ENCODE measurements at places on chromosomes 4 and X.

GRCh38 chrX:86887341-86887740 lies 630.3 kb upstream of the KLHL4 start:
- peak; percentile 0 for DNase-seq

GRCh38 chrX:130216320-130216719 lies 44.6 kb downstream of the RAB33A start:
- DNase-seq = no peak

GRCh38 chrX:8927701-8928100 lies 106.2 kb downstream of the FAM9B start:
- no peak for DNase-seq

GRCh38 chr4:123777373-123777772 lies 380.8 kb downstream of the SPRY1 start:
- no peak for DNase-seq

DNA sequence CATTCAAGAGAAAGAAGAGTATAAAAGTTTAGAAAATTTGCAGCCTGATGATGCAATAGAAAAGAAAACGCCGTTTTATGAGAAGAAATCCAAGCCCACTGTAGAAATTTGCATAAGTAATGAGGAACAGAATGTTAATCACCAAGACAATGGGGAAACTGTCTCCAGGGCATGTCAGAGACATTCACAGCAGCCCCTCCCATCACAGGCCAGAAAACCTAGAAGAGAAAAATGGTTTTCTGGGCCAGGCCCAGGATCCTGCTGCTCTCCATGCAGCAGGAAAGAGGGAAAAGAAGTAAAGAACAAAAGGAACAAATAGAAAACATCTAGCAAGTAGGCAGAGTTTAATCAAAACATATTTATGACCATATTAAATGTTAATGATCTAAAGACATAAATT lies 119.0 kb downstream of the ANKRD50 start:
- DNase-seq = no peak

DNA sequence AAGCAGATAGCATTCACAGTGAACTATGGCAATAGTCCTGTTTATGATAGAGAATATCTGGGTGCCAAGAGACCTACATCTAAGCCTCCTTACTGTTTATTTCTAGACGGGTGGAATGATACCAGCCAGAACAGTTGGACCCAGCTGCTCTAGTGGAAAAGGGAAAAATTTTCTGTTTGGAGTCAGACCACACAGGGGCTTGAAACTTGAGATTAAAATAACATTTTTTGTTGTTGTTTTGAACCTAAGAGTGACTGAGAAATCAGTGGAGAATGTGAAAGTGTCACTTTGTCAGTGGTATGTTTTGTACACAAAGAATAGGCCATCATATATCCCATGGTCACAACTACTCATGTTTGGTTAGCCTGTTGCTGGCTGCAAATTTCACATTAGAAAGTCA lies 105.7 kb downstream of the AGTR2 start:
- DNase-seq = no peak

DNA sequence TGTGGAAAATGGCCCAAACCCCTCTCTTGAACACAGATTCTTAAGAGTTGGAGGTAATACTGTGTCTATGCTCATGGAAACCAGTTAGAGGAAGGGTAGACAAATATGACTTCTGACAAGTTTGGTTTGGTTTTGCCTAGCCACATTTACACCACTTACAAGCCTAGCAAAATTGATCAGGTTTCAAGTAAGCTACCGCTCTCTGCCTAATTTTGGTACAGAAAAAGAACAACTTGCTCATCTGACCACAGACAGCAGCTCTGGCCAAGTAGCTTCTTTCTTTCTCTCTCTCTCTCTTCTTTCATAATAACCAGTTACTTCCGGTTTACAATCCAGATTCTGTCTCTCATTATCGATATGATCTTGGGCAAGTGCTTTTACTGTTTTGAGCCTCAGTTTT lies 260.0 kb downstream of the GLUD2 start:
- DNase-seq = no peak

DNA sequence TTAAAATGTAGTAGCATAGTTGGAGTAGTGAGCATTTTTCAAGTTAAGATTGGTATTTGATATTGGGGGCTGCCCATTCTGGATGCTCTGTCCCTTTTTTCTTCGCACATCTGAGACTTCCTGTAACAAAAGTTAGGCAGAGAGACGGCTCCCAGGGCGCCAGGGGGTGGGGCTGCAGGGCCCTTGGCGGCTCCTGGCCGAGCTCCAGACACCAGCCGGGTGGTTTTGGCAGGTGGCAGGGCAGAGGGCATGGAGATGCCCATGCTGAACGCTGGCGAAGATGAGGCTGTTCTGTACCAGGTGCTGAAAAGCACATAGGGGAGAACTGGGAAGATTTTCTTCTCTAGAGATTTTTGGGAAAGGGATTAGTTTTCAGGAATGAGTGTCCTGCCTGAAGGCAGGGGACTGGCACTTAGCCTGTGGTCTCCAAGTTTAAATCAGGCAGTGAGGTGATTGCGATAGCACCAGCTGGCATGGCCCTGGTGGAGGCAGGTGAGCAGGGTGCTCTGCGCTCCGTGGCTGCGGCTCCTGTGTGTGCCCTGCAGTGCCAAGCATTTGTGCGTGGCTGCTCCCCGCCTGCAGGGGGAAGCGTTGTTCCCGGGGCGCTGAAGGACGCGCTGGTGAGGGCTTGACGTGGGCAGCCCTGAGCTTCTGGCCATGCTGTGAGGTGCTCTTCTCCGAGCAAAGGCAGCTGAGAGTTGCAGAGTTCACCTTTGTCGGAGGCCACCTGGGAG lies 23.6 kb upstream of the HGFAC start:
- peak; percentile 34 for DNase-seq

- DNase-seq = no peak
Observed at GRCh38 chr4:88958080-88958479, 98.9 kb downstream of the FAM13A start.

- DNase-seq = no peak
Observed at GRCh38 chr4:159856451-159856850, 753.6 kb downstream of the RAPGEF2 start.

DNA sequence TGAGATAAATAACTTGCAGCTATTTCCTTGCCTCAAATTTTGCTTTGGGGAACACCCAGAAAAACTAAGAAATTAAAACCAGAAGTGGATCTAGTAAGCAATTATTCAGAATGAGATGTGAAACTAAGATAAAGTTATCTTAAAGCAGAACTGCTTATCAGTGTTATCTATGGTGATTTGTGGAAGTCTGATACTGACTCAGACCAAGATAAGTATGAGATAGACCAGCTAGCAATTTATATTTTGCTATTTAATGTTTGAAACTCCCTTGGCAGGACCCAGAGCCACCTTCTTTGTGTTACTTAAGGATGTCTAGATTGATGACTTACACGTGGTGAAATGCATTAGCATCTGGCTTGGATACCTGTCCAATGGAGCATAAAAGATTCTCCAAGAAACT lies 368.1 kb downstream of the EPHA5 start:
- DNase-seq = no peak

DNA sequence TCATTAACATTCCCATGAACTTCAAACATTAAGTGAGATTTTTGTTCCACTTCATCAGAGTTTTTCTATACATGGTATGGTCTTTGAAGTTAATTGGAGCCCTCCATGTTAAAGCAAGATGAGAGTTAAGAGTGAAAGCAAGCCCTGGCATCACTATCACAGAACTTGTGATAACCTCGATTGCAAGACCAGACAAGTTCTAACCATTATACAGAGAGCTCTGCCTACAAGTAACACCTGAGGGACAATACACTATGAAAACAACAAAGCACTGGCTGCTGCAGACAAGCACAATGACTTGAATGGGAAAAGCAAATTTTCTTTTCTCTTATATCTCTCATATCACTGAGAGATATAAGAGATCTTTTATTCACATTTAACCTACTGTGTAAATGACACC lies 126.6 kb upstream of the GYPA start:
- DNase-seq = no peak

DNA sequence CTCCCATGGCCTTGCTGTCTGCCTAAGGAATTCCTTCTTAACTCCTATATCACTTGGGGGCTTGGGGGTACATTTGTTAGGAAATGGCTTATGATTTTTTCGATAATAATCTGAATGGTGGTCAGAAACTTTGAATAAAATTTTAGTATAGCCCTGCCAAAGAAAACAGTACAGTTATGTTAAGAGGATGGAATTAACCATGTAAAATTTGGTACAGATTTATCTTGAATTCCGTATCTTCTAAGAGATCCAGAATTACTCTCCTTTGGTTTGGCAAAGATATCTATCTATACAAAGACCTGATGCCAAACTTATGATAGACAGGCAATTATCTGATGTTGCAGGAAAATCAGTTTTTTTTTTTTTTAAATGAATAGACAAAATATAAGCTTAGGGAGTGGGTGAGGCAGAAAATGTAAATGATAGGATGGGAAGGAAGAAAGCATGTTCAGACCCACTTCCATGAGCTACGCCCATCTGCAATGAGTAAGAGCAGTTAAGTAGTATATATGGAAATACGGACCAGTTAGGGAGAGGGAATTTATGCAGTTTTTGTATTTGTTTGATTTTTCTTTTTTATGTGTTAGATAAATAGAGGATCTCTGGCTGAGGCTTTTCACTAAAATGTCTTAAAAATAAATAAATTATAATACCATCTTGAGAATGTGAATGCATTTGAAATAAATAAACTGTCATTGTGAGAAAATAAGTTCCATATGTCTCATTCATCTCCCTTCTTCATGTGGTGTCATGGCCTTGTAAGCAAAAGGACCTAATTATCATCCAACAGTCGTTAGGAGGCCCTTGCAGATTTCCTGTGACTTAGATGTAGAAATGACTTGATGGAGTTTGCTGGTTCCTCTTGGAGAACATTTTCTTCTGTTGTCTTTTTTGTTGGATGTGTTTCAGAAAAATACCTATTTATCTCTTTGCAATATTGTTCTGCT lies 389.6 kb downstream of the ARHGAP24 start:
- DNase-seq = no peak

DNA sequence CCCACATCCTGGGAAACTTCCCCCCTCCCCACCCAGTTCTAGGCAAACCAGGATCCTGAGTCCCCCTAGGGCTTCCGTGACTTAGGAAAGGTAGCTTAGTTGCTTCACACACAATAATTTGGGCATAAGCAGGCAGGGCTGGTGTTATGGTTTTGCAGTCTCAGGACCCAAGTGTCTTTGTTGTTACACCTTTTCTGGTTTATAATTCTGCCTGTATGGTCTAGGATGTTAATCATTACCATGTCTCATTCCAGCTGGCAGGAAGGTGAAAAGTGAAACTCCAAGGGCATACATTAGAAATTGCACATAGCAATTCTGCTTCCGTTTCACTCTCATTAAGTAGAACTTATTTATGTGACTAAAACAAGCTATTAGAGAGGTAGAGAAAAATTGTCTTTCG lies 16.8 kb downstream of the UGT8 start:
- DNase-seq = no peak

DNA sequence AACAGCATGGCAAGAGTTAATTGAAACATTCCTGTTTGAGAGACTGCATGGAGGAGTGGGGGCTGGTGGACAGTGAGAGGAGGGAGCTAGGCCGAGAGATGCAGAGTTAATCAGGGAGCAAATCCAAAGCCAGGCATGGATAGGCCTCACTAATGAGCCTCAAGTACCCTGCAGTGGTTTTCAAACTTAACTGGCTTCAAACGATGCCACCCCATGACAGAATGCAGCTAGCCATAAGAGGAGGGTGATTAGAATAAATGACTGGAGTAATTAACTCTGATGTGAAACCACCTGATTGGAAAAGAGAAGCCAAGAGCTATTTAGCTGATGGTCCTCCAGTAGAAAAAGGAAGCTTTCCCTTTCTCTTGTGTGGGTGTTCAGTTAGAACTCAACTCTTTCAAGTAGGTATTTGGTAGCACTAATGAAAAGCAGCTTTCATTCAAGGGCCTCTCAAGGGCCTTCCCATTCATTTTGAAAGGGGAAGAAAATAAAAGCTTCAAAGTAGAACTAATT lies 215.4 kb upstream of the MAB21L2 start:
- DNase-seq = peak; percentile 50

- DNase-seq = no peak
Observed at GRCh38 chr4:818106-818921, 7.6 kb downstream of the CPLX1 start.

DNA sequence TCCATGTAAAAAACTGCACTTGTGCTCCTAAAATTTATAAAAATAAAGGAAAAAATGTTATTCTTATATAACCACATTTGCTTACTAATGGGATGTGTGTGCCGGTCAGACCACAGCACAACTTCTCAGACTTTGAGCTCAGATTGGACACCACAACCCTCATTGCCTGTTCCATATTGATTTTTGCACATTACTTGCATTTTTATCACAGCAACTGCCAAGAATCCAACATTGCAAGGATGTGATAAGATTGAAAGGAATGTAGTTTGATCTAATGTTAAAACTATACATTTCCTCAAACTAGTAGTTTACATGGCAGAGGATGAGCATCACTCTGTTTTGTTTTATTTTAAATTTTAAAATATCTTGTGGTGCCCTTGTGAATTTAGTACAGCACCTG lies 227.8 kb downstream of the KDR start:
- no peak for DNase-seq

DNA sequence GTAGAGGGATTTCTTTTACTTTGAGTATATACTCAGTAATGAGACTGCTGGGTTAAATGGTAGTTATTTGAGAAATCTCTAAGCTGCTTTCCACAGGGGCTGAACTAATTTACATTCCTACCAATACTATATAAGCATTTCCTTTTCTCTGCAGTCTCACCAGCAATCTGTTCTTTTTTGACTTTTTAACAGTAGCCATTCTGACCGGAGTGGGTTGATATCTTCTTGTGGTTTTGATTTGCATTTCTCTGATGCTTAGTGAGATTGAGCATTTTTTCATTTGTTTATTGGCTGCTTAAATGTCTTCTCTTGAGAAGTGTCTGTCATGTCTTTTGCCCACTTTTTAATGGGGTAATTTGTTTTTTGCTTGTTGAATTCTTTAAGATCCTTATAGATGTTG lies 43.3 kb downstream of the SPCS3 start:
- no peak for DNase-seq

DNA sequence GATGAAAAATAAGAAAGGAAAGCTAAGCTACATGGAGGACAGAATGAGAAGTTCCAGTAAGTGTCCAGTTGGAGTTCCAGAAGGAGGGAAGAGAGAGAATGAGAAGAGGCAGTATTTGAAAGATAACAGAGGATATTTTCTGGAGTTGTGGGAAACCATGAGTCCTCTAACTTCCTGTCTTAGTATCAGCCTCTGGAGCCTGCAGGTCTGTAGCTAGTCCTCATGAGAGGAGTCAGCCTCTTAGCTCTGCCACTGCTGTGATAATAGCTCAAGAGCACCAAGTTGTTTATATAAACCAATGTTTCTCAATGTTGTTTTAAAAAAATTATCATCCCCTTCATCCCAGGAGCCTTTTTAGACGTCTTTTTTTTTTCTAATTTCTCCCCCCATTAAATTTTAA lies 2.4 kb upstream of the PLAC1 start:
- no peak for DNase-seq

- DNase-seq = no peak
Observed at GRCh38 chrX:9767375-9767774, 1.7 kb upstream of the GPR143 start.

- no peak for DNase-seq
Observed at GRCh38 chrX:57451426-57452020, 140.3 kb upstream of the ZXDB start.

- DNase-seq = no peak
Observed at GRCh38 chr4:102506523-102506922, 5.4 kb downstream of the NFKB1 start.

- DNase-seq = no peak
Observed at GRCh38 chr4:48138936-48139335, 4.9 kb upstream of the TXK start.

Data from COR-L47 (cell line).